Activated CD4-positive, alpha-beta T cell treated with anti-CD3 and anti-CD28 coated beads, Interleukin-2, amount 10 ng/mL, durations not matched to agents 7 days and 5 days (primary cell): ENCODE measurements at places on chromosomes 4 and X.

DNA sequence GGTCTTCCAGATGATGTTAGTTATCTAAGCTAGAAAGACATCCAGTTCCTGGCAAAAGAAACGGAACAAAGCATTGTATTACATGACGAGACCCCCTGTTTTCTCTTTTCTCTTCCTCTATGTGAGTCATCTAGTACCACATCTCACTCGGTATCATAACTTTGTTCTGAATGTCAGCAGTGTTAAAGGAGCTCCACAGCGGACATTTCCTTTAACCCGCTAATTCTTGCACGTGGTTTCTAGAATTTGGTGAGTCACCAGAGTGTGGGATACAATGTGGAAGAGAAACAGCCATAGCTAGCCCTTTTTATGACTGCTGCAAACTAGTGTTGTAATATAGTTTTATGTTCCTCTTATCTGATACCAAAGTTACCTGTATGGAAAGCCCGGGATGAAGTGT, 243.7 kb downstream of the TENM3 start:
- no peak overlapping the region for H3K4me3 ChIP-seq
- DNase-seq: no peak
- no peaks in the 10 kb centered on the region for H3K4me1 ChIP-seq
- peaks cover 5% of the 10 kb centered on the region for H3K27me3 ChIP-seq
- no peak overlapping the region for H3K27ac ChIP-seq
- no peaks in the 10 kb centered on the region for H3K36me3 ChIP-seq

GRCh38 chr4:77097611-77098010, 21.8 kb upstream of the CCNI start:
- no peak overlapping the region for H3K4me3 ChIP-seq
- no peak overlapping the region for H3K27ac ChIP-seq
- no peak for DNase-seq

- no peak for DNase-seq
- H3K27me3 ChIP-seq: no peaks in the 10 kb centered on the region
- no peak overlapping the region for H3K4me3 ChIP-seq
- no peaks in the 10 kb centered on the region for H3K4me1 ChIP-seq
Measured at GRCh38 chr4:111639120-111639690, 506.0 kb upstream of the FAM241A start.

DNA sequence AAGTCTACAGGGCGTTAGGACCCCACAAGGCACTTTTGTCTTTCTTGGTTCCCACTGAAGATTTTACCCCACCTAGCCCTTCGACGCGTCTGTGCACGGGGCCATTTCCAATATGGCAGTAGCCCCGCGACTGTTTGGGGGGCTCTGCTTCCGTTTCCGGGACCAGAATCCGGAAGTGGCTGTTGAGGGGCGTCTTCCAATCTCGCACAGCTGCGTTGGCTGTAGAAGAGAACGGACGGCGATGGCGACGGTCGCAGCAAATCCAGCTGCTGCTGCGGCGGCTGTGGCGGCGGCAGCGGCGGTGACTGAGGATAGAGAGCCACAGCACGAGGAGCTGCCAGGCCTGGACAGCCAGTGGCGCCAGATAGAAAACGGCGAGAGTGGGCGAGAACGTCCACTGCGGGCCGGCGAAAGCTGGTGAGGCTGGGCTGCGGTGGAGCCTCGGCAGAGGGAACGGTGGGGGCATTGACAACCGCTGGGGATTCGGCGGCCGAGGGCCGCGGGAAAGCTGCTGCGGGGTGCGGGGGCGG, at the start of gene USP11:
TSS of gene USP11 (plus strand) at position 207 of the 530 bp plus-strand sequence. CDS start at position 242, 35 bp downstream.
- peaks cover 23% of the 10 kb centered on the region for H3K4me1 ChIP-seq
- H3K27me3 ChIP-seq: no peaks in the 10 kb centered on the region
- DNase-seq: peak; percentile 50
- H3K27ac ChIP-seq: peak within 1 kb of the TSS; percentile 100

- H3K27ac ChIP-seq: no peak overlapping the region
- H3K4me3 ChIP-seq: no peak overlapping the region
- H3K4me1 ChIP-seq: peaks cover 53% of the 10 kb centered on the region
- no peaks in the 10 kb centered on the region for H3K27me3 ChIP-seq
- no peak for DNase-seq
Measured at GRCh38 chr4:89263265-89263664, 44.3 kb downstream of the GPRIN3 start.

GRCh38 chrX:57134702-57135101, 2.5 kb downstream of the SPIN2A start:
- H3K4me1 ChIP-seq: peaks cover 2% of the 10 kb centered on the region
- no peak overlapping the region for H3K4me3 ChIP-seq
- H3K27me3 ChIP-seq: no peaks in the 10 kb centered on the region
- H3K36me3 ChIP-seq: no peaks in the 10 kb centered on the region
- H3K27ac ChIP-seq: no peak overlapping the region

GRCh38 chr4:82584931-82585330, 23.1 kb upstream of the TMEM150C start:
- H3K4me3 ChIP-seq: no peak overlapping the region
- peaks cover 15% of the 10 kb centered on the region for H3K27me3 ChIP-seq
- H3K36me3 ChIP-seq: no peaks in the 10 kb centered on the region
- DNase-seq: no peak
- H3K27ac ChIP-seq: no peak overlapping the region

- H3K36me3 ChIP-seq: no peaks in the 10 kb centered on the region
- peaks cover 2% of the 10 kb centered on the region for H3K27me3 ChIP-seq
- no peak overlapping the region for H3K4me3 ChIP-seq
- H3K4me1 ChIP-seq: no peaks in the 10 kb centered on the region
Measured at GRCh38 chr4:35802644-35803043, 441.7 kb downstream of the ARAP2 start.

DNA sequence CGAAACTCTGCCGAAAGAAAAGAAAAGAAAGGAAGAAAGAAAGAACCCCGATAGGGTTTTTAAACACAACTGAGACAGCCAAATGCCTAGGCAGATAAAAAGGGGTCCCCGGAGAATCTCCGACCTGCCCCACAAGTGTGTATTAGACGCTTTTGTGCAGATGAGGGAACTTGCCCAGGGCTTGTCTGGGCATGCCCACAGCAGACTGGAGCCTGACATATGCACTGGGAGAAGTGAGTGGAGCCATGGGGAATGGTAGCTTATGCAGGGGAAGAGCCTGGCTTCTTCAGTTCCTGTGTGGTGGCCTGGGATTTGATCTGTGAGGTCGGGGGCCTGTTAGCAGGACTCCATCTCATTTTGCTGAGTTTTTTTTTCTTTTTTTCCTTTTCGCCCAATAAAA, 199.0 kb downstream of the GPC3 start:
- H3K4me1 ChIP-seq: no peaks in the 10 kb centered on the region
- no peaks in the 10 kb centered on the region for H3K27me3 ChIP-seq
- H3K27ac ChIP-seq: peak overlapping the region; percentile 36
- DNase-seq: no peak
- H3K36me3 ChIP-seq: no peaks in the 10 kb centered on the region

GRCh38 chr4:47075919-47076318, 44.6 kb downstream of the GABRB1 start:
- no peaks in the 10 kb centered on the region for H3K36me3 ChIP-seq
- no peak overlapping the region for H3K4me3 ChIP-seq
- H3K4me1 ChIP-seq: no peaks in the 10 kb centered on the region
- no peaks in the 10 kb centered on the region for H3K27me3 ChIP-seq

- H3K4me3 ChIP-seq: no peak overlapping the region
- H3K4me1 ChIP-seq: no peaks in the 10 kb centered on the region
- no peak overlapping the region for H3K27ac ChIP-seq
- peak; percentile 16 for DNase-seq
- no peaks in the 10 kb centered on the region for H3K27me3 ChIP-seq
- H3K36me3 ChIP-seq: peaks cover 16% of the 10 kb centered on the region
Measured at GRCh38 chr4:2186133-2186864, 55.6 kb downstream of the HAUS3 start.

- H3K36me3 ChIP-seq: no peaks in the 10 kb centered on the region
- DNase-seq: no peak
- H3K4me3 ChIP-seq: no peak overlapping the region
- no peaks in the 10 kb centered on the region for H3K4me1 ChIP-seq
Measured at GRCh38 chr4:15914291-15914690, 24.2 kb downstream of the FGFBP1 start.

DNA sequence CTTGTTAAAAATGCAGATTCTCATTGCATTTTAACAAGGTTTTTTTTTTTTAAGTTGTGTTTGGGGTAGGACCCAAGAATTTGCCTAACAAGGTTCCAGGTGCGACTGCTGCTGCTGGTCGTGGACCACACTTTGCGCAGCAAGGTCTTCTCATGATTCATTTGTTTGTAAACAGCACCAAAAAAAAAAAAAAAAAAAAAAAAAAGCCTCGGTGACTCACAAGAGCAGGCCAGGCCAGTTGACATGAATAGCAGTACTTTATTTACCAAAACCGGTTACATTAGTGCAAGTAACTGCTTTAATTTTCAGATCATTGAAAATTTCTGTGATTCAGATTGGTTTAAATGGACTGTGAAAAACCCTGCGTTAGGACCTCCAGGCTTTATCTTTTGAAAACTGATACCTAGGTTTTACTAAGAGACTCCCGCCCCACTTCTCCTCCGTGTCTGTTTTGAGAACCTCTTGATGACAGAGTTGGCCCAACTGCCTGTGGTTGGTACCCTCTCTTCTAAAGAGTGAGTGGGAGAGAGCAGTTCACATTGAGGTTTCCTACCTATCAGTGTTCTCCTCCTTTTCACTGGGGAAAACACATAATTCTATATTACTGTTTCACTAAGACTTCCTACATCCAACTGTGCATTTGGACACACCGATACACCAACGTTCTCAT, 86.2 kb downstream of the PHEX start:
- H3K27ac ChIP-seq: no peak overlapping the region
- DNase-seq: no peak
- H3K4me1 ChIP-seq: no peaks in the 10 kb centered on the region

DNA sequence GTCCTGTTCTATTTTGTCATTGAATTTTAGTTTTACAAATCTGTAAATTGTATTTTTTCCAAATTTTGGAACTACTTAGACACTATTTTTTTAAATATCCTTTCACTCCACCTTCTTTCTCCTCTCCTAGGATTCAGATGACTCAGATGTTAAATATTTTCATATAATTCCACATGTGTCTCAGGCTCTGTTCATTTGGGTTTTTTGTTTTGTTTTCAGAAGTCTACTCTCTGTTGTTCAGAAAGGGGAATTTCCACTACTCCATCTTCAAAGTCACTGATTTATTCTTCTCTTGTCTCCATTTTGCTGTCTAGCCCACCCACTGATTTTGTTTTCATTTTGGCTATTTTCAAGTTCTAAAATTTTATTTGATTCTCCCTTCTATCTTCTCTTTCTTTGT, 264.0 kb upstream of the SLIT2 start:
- H3K27ac ChIP-seq: no peak overlapping the region
- DNase-seq: no peak
- no peak overlapping the region for H3K4me3 ChIP-seq
- H3K27me3 ChIP-seq: no peaks in the 10 kb centered on the region
- H3K36me3 ChIP-seq: no peaks in the 10 kb centered on the region

DNA sequence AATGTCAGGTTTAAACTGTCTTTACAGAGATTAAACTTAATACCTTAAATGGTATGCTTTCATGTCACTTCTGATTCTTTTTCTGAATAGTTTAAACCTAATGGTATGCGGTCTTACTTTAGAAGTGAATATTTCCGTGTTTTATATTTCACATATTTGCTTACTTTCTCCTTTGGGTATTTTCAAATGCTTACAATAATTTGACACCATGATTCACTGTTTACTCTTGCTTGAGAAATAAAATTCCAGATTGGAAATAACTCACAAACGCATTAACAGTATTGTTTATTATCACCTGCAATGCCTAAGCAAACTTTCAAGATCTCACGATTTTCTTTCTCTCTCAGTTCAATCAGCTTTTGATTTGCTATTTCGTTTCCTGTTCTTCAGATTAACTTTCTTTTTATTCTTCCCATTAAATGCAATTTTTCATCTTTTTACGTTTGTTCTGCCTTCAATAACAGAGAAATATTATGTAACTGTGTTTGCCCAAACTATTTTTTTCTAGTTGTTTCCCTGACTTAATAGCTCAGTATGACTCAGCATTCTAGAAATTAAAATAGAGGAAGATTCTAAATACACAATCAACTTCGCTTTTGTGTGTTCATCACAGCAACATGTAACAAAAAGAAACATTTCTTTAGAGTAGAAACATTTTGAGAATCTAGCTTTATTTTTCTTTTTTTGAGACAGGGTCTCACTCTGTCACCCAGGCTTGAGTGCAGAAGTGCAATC, 955.5 kb upstream of the PRKX start:
- H3K27me3 ChIP-seq: no peaks in the 10 kb centered on the region
- no peak overlapping the region for H3K4me3 ChIP-seq
- no peaks in the 10 kb centered on the region for H3K36me3 ChIP-seq
- no peak overlapping the region for H3K27ac ChIP-seq
- H3K4me1 ChIP-seq: no peaks in the 10 kb centered on the region

- no peak for DNase-seq
- no peaks in the 10 kb centered on the region for H3K4me1 ChIP-seq
- H3K27me3 ChIP-seq: no peaks in the 10 kb centered on the region
- H3K36me3 ChIP-seq: no peaks in the 10 kb centered on the region
- no peak overlapping the region for H3K4me3 ChIP-seq
Measured at GRCh38 chrX:40852586-40852985, 117.2 kb upstream of the MED14 start.

DNA sequence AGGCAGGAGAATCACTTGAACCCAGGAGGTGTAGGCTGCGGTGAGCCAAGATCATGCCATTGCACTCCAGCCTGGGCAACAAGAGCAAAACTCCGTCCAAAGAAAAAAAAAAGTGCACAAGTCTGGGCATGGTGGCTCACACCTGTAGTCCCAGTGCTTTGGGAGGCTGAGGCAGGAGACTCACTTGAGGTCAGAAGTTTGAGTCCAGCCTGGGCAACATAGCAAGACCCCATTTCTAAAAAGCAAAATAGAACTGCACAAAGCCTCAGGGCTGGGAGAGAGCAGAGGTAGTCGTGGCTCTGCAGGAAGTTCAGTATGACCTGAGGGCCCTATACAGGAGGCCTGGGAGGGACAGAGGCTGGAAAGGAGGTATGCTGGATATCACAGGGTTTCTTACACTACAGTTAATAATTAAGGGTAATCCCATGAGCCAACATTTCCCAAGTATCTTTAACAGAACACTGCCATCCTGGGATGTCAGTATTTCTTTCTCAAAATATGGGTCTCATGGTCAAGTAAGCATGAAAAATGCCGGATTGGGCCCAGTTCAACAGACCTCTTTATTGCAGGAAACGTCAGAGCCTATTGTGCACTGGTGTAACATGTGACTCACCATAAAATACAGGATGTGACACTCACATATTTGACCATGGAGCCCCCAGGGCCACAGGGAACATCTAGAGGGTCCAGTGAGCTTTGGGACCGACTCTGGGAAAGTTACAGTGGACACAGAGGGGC, 37.8 kb downstream of the ACSL1 start:
- no peak overlapping the region for H3K27ac ChIP-seq
- no peak overlapping the region for H3K4me3 ChIP-seq
- peaks cover 37% of the 10 kb centered on the region for H3K4me1 ChIP-seq
- no peak for DNase-seq
- no peaks in the 10 kb centered on the region for H3K27me3 ChIP-seq

GRCh38 chr4:74389494-74389893, 24.5 kb downstream of the EREG start:
- H3K27me3 ChIP-seq: peaks cover 5% of the 10 kb centered on the region
- no peak overlapping the region for H3K27ac ChIP-seq
- no peaks in the 10 kb centered on the region for H3K4me1 ChIP-seq
- DNase-seq: no peak
- no peak overlapping the region for H3K4me3 ChIP-seq
- H3K36me3 ChIP-seq: no peaks in the 10 kb centered on the region

GRCh38 chrX:18995221-18995620, 11.3 kb upstream of the PHKA2 start:
- no peak overlapping the region for H3K4me3 ChIP-seq
- H3K27ac ChIP-seq: no peak overlapping the region
- DNase-seq: no peak
- no peaks in the 10 kb centered on the region for H3K27me3 ChIP-seq
